ENCODE measurements at places on chromosomes 11 and 22.

DNA sequence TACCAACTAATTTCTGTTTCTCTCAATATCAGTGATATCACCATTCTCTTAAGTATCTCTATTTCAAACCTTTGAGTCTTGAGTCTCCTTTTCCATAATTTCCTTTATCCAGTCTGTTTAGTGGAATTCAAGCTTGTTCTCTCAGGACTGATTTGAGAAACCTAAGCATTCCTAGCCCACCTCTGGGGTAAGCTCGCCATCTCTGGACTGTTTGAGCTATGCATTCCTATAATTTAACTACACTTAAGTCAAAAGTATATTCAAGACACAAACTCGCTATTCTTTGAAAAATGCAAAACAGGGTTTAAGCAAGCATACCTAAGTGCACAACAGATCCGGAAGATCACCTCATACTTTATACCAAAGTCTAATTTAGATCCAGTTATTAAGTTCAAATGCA, 2.1 kb upstream of the DLAT start:
- no peak for DNase-seq

DNA sequence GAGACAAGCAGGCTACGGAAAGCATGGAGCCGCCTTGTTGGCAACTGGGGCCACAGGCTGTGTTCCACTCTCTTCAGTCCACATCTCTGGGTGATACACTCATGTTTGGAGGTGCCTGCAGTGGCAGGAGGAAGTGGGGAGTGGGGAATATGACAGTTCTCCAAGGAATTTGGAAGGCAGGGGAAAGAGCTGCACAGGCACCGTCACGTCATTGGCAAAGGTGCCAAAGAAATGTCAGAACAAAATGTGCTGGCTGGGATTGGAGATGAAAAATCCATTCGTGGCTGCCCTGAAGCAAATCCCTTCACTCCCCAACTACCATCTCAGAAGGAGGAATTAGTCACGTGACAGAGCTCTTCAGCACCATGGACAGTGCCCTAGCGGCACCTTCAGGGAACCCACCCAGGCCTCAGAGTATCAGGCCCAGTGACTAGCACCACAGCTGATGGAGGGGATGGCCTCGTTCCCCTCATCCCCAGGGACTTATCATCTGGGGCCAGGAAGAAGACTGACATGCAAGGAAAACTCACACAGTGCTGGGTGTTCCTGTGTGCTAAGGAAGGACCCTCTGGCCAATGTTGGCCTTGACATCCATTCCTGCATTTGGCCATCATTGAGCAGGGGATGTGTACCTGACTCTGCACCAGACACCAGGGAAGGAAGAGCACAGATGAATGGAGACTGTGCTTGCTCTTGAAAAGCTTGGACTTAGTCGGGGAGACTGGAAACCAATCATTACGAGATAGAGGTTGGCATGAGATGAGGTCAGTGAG, 48.5 kb upstream of the PRDM11 start:
- DNase-seq: peak; percentile 24

DNA sequence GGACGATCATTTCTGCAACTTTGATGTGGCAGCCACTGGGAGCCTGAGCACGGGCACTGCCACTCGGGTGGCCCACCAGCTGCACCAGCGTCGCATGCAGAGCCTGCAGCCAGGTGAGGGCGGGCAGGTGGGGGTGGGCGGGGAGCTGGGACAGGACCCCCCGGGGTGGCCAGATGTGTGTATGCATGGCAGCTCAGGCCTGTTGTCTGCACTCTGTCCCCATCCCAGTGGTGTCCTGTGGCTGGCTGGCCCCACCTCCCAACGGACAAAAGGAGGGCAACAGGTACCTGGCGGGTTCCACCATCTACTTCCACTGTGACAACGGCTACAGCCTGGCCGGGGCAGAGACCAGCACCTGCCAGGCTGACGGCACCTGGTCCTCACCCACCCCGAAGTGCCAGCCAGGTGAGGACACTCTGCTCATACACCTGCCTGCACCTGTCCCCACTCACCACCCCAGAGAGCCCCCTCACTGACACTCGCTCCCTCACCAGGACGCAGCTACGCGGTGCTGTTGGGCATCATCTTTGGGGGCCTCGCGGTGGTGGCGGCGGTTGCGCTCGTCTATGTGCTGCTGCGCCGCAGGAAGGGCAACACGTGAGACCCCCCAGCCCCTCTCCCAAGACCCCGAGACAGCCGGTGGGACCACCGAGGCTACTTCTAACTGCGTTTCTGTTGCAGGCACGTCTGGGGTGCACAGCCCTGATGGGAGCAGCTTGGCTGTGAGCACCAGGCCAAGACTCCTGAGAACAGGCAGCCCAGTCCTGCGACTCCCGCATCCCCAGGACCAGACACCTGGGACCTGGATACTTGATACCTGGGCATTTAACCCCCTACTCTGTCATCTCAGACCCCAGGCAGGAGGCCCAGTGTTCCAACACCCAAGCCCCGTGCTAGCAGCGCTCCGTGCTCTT, 6.7 kb downstream of the SUSD2 start:
- no peak for DNase-seq

GRCh38 chr11:32538804-32539203, 44.8 kb upstream of the EIF3M start:
- DNase-seq: no peak

GRCh38 chr11:126495281-126496220, 140.1 kb downstream of the ST3GAL4 start:
- no peak for DNase-seq

GRCh38 chr11:21472261-21472660, 720.6 kb upstream of the ANO5 start:
- DNase-seq: no peak

DNA sequence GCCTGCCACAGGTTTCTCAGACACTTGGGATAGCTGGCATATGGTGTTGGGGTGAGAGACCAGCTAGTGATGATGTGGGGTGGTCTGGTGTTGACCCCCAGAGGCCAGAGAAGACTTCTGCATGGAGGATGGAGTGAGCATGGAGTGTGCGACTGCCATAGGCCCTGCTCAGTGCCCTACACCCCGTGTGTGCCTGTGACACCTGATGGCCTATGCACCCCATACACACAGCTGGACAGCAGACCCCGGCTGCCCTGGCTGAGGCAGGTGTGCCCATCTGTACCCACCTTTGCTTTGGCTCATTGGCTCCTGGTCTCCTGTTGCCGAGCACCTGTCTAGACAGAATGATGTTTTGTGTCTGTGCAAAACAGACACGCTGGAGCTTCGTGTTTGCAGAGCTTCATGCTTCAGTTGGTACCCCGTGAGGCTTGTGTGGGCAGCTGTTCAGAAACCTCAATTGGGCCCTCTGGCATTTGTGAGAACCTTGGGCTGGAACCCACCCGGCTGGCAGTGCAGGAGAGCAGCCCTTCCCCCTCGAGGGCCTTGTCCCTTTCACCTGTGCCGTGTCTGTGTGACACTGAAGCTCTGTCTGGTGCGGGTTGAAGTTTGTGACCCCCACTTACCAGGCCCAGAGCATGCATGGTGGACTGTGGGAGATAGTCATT, 27.6 kb downstream of the BCR start:
- DNase-seq: no peak

- no peak for DNase-seq
Measured at GRCh38 chr11:92259861-92260260, 35.2 kb downstream of the FAT3 start.

GRCh38 chr11:86941077-86941870, 13.9 kb downstream of the FZD4 start:
- no peak for DNase-seq

DNA sequence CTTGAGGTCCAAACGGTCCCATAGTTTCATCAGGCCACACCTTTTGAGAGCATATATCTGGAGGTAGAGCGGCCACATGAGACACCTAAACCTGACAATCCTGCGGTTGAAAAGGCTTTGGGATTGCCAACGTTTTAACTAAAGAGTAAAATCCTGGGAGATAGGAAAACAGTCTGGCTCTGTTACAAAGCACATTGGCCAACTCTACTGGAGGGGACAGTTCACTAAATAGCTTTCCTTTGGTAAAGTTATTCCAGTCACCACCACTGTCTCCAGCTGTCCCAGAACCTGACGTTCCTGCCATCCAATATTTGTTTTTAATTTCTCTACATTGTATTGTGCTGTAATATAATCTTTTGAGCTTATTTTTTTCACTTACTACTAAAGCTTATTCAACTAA, 22.0 kb downstream of the ABTB2 start:
- no peak for DNase-seq

- no peak for DNase-seq
Measured at GRCh38 chr22:25069758-25070481, 117.4 kb downstream of the KIAA1671 start.

DNA sequence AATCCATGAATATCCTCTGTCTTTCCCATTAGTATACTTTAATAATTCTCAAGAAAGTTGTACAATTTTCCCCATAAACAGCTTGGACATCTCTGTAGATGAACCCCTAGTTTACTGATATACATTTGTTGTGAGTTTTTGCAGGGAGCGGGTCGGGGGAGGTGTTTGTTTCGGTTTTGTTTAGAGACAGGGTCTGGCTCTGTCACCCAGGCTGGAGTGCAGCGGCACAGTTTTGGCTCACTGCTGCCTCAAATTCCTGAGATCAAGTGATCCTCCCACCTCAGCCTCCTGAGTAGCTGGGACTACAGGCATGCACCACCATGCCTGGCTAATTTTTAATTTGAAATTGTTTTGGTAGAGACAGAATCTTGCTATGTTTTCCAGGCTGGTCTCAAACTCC, 57.6 kb downstream of the IGLL5 start:
- no peak for DNase-seq

DNA sequence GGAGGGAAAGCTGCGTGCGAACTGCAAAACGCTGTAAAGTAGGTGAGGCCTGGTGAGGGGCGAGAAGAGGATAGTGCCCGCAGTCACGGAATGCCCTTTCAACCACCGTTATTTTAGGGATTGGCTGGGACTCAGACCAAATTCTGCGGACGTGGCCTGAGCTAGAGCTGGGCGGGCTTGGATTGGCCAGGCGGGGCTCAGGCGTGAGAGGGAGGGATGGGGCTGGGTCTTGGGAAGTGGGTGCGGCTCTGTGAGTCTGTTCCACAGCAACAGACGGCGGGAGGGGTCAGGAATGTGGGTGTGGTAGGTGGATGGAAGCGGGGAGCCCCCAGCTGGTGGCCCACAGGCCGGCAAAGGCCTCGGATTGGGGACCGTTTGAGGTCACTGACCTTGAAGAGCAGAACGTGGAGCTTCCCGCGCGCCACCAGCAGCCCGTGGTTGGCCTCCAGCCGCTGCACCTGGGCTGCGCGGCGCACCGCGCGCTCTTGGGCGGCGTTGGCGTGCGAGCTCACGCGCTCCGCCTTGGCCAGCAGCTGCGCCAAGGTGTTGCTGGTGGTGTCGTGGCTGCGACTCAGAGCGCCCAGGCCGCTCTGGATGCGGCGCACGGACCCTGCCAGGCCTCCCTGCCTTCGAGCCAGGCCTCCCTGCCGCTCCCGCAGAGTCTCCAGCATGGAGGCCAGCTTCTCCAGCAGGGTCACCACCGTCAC, 444 bp downstream of the CAVIN3 start:
- no peak for DNase-seq

DNA sequence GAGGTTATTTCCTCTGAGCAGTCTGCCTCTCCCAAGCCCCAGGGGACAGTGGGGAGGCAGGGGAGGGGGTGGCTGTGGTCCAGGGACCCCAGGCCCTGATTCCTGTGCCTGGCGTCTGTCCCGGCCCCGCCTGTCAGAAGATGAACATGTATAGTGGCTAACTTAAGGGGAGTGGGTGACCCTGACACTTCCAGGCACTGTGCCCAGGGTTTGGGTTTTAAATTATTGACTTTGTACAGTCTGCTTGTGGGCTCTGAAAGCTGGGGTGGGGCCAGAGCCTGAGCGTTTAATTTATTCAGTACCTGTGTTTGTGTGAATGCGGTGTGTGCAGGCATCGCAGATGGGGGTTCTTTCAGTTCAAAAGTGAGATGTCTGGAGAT, 3.1 kb downstream of the PIM3 start:
- DNase-seq: no peak

DNA sequence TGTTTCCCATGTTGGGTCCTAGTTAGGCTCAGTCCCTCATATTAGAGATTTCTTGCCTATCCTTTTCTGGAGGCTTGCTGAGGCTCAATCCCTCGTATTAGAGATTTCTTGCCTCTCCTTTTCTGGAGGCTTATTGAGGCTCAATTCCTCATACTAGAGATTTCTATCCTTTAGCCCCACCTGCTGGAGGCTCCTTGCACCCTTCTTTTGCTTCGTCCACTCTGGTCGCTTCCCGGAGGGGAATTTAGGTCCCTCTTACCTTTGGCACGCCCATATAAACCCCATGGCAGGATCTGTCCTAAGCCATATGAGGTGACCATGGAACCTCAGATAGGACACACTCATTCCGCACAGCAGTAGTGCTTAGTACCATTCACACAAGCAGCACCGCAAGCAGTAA, 15.9 kb downstream of the CYP2D6 start:
- peak; percentile 14 for DNase-seq

Measured in HL-60 (cell line).